ENCODE measurements at places on chromosomes 1 and 21.
A peak's percentile ranks its signal among the peaks of the same experiment; 100 is the strongest.

- DNase-seq: no peak
Observed at GRCh38 chr1:33312413-33312749, 8.5 kb downstream of the A3GALT2 start.

GRCh38 chr1:184270556-184270955 is 116.3 kb upstream of the C1orf21 start:
- no peak for DNase-seq

DNA sequence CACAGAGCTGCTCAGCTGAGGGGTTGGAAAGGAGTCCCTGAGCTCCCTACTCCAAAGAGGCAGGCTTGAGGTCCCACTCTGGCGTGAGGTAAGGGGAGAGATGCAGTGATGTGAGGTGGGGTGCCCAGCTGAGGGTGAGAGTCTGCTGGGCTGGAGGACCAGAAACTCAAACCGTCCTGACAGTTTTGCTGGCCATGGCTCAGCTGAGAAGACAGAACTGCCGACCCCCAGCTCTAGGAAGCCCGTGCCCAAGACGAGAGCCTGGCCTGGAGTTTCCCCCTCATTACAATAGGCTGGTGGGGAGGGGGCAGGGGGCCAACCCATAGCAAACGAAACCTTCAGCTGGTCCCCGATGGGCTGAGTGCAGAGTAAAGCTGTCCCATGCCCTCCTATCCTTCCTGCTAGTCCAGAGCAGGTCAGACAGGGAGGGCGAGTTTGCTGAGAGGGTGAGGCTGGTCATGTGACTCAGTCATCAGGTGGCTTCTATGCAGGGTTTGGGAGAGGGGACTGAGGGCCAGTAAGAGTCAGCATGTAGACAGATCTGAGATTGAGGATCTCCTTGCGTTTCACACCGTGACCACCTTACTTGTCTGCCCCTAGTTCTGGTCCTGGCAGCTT is 129.3 kb downstream of the PRDM2 start:
- peak; percentile 51 for DNase-seq

GRCh38 chr1:183578856-183579255 is 11.4 kb downstream of the NCF2 start:
- DNase-seq: no peak

DNA sequence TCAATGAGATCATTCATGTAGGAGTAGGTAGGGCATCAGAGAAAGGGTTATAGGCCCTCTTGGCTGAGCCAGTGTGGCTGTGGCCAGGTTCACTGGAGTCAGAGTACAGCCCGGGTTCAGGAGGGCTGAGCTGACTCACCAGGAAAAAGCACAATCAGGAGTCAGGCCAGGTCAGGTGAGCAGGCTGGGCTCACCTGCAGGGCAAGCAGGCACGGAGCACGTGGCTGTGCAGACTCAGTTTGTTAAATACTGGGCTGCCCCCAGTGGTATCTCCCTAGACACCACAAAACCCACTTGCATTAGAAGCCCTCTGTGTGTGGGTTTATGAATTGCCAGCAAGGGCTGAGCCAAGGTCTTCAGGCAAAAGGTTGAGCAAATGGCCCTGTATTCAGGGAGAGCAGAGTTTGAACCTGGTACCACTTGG is 122.1 kb upstream of the SERBP1 start:
- DNase-seq: no peak

GRCh38 chr1:72759486-72759885 is 477.1 kb upstream of the NEGR1 start:
- no peak for DNase-seq

DNA sequence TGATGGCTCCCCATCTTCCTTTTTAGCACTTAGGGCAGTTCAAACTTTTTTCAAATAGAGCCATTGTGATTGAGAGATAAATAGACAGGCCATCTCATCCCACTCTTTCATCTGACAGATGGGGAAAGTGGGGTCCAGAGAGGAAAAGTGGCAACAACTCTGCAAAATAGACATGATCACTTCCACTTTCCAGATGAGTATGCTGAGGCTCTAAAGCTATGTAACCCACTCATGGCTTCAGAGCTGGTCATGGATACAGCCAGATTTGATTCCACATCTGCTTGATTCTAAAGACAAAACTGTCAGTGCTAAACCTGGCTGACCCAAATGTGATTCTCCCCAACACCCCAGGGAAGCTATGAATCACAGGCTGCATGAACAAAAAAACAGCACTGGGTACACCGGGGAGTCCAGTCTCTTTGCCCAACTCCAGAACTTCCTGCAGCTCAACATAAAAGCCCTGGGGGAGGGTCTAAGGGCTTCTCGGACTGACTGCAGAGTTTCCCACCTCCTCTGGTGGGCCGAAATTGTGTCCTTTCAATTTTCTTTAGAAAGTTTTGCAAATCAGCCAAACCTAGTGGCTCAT is 59.3 kb downstream of the PLPP3 start:
- DNase-seq: no peak

- DNase-seq: no peak
Observed at GRCh38 chr1:41542196-41542930, 57.9 kb upstream of the EDN2 start.

DNA sequence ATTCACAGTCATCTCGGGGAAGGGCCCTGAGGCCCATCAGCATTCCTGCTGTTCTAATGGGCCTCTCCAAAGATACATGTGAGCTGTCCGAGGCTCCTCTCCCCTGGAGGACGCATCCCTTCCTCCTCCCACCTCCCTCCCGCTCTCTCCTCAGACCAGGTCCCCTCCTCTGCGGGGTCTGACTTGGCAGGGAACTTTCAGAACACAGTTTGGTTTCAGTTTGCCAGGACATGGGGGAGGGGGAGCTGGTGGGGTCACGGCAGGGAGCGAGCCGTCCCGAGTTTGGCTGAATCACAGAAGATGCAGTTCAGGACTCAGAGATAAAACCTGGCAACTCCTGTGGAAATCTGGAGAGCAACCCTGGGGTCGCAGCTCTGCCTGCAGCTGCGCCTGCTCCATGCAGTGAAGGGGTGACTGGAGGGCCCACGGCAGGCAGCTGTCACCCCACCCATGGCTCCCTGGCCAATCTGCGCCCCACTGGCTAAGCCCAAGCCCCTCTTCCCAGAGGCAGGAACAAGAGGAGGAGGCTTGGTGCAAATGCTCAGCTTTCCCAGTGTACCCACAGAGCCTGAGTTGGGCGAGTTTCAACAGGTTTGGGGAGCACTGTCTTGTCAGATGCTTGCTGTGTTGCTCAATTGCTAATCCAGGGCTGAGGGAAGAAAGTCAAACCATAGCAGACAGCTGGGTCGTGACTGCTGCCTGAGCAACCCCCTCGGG is 5.7 kb downstream of the WNT4 start:
- no peak for DNase-seq

- no peak for DNase-seq
Observed at GRCh38 chr1:14149431-14149830, 449.1 kb upstream of the KAZN start.

GRCh38 chr1:211571998-211572397 is 7.0 kb downstream of the SLC30A1 start:
- no peak for DNase-seq

GRCh38 chr1:208043691-208044181 is 132.8 kb upstream of the CD34 start:
- no peak for DNase-seq
